ENCODE measurements at places on chromosomes 5 and 9.
A peak's percentile ranks its signal among the peaks of the same experiment; 100 is the strongest.

DNA sequence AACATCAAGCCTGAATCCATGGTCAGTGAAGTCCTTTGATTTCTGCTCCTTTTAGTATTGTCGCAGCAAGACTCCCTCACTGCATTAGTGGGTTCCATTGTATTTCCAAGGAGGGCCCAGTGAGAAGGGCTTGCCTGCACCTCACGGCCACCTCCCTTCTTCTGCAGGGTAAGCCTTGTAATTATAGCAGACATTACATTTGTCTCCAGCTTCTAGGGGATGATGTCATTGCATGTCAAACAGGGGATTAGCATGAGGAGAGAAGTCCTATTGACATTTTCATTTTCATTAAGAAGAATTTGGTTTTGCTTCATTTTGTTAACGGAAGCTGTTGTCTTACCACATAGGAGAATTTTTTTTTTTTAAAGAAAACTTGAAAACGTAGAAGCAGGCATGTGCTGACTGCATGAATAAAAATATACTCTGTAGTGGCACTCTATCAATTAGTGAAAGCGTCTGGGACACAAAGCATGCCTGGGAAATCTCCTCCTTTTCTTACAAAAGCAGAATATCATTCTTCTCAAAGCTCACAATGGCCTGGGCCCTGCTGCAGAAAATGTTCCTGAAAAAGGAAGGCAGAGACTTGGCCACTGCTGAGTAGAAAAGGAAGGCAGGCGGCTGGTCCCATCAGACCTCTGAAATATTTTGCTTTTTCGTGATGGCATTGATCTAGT, 27.1 kb downstream of the MAP1B start:
- no peak for DNase-seq

- DNase-seq, result no peak
These were observed 49.2 kb downstream of the MRPL36 start for GRCh38 chr5:1750469-1750868.

- no peak for DNase-seq
These were observed 56.3 kb downstream of the TSSK1B start for GRCh38 chr5:113378514-113378913.

GRCh38 chr5:1053391-1054017, 44.9 kb downstream of the NKD2 start:
- DNase-seq, result no peak

DNA sequence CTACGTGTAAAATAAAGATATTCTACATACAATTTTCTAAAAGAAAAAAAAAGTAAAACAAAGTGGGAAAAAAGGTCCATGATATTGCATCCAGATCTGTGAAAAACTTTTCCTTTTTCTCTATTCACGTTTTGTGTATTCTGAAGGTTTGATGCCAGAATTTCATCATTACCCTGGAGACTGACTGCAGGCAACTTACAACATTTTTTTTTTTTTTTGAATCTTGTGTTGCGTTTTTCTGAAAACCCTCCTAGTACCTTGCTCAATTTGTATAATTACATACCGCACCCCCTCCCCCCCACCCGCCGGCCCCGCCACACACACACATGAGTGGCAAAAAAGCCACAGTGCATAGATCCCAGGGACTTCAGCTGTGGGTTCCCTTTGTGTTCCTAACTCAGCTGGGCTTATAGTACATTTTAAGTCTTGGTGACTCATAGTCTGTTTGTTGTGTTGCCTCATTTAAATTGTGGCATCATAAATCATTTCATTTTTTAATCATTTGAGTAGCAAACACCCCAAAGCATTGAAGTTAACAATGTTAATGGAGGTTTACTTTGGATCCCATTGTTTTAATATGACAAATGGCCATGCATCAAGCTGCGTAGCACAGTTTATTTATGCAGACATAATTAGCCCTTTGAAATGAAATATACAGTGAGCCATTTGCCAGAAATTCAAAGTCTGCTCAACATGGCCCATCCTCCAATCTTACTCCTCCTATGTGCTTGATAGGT, 36.0 kb downstream of the PRDM6 start:
- no peak for DNase-seq

GRCh38 chr5:140785905-140786686, at the start of gene PCDHA1:
TSS of gene PCDHA1 (plus strand) at chr5:140786140.
- DNase-seq, result no peak

DNA sequence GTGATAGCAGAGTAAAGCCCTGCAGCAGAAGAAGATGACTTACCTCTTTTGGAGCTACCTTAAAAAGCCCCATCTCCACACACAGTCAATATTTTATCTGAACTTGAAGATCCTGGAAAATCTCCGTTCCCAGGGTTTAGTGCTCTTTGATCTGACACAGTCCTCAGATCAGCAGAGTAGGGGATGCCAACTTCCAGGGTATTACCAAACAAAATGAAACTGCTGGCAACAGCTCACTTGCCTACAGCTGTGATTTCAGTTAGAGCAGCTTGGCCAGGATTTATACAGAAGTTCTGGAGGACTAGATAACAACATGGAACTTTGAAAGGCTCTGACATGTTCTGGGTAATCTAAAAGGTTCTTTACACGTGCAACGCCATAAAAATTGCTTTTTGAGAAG, 1537.8 kb upstream of the ACO1 start:
- DNase-seq, result no peak

- DNase-seq, result no peak
These were observed 124.2 kb upstream of the GAS1 start for GRCh38 chr9:87071473-87071872.

DNA sequence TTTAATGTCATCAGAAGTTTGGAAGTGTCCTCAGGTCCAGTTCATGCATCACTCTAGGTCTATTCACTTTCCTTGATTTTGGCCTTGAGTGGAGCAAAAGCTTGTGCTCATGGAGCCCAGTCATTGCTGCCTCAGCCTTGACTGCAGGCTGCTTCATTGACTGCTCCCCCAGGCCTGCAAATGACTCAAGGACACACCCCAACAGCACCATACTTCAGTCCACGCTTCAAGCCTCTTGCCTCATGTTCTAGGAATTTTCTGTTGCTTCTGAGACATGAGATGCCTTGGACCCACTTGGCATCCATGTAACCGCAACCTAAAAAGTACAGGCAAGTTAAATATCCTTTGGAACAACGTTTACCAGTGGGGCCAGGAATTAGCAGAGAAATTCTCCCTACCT, 193.7 kb downstream of the PIK3R1 start:
- DNase-seq, result no peak

DNA sequence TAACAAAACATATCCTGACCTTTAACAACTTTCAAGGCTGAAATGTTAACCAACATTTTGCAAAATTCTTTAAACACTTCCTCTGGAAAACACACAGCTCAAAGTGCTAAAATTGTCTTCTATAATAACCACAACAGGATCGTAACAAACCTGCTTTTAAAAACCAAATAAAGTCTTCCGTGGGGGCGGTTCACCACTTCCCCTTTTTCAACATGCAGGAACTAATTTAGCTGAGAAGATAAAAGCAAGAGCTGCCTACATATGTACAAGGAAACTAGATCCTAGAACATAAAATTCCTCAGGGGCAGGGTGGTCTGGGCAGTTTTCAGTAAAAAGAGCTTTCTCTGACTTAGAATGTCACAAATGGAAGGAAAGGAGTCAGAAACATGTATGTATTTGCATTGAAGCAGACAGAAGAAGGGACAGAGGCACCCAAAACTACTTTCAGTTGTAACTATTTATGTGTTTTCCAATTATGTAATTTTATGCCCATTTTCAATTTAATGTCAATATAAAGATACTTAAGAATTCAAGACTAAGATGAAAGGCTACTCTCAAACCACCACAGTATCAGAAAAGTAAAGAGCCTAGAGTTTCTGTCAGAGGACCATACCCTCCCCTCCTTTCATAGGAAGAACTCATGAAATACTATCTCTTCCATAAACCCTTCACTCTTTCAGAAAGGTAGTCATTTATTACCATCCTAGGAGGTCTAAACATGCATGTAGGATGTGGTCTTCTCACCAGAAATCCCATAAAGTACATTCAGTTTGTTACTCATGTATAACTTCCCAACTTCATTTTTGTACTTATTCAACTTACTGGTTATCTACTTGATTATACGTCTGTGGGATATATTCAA, 185.9 kb upstream of the RASA1 start:
- DNase-seq, result peak; percentile 12

GRCh38 chr5:94908889-94909480, 290.5 kb downstream of the SLF1 start:
- no peak for DNase-seq

DNA sequence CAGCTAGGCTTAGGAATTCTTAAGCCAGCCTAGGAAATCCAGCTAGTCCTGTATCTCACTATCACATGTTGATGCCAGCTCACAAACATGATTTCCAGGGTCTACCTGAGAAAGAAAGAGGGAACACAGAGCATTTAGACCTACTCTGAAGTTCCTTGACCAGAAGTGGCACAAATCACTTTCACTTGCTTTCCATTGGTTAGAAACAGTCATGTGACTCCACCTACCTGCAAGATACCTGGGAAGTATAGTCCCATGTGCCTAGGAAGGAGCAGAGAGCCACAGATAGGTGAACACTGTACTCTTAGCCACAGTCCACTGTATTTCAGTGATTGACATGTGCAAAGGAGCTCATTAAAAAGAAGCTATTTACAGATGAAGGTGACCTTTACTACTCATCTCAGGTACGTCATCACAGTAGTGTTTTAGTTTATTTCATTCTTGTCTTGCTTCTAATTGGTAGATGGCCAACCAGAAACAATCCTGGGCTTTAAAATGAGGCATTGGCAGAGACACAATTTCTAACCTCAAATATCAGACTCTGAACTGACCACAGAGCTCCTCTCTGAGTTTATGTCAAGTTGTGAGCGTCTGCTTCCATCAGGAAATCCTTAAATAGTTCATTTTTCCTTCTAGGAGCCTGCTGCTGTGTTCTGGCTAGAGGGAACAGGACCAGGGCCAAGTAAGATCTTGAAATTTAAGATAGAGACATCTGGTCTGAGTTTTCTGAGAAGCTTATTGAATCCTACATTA, 340.7 kb downstream of the TLE4 start:
- no peak for DNase-seq

DNA sequence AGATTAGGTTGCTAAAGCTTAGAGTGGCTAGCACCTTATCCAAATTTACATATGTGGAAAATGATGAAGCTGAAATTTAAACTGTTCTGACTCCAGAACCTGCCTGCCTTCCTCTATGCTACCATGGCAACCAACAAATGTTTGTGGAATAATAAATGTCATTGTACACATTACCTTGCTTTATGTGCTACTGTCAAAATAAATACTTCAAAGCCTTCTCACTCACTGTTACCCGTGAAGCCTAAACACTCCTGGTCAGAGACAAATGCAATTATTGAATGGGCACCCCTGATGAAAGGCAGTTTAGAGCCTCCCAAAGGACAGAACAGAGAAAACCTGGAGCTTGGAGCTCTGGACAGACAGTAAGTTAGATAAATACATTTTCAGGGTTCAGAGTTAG, 158.6 kb downstream of the FAM114A2 start:
- DNase-seq, result no peak

Measured in activated CD4-positive, alpha-beta T cell treated with anti-CD3 and anti-CD28 coated beads, Interleukin-2, amount 50 U/mL, for 4 hours (primary cell).